Mammary epithelial cell (primary cell): ENCODE measurements at places on chromosomes 5 and 9. TPM values are rescaled to one million over a fixed set of nuclear protein-coding genes. Genes with fewer than 3 reads are reported as not detected.

The SLC46A2 gene
- total RNA-seq: not detected

DNA sequence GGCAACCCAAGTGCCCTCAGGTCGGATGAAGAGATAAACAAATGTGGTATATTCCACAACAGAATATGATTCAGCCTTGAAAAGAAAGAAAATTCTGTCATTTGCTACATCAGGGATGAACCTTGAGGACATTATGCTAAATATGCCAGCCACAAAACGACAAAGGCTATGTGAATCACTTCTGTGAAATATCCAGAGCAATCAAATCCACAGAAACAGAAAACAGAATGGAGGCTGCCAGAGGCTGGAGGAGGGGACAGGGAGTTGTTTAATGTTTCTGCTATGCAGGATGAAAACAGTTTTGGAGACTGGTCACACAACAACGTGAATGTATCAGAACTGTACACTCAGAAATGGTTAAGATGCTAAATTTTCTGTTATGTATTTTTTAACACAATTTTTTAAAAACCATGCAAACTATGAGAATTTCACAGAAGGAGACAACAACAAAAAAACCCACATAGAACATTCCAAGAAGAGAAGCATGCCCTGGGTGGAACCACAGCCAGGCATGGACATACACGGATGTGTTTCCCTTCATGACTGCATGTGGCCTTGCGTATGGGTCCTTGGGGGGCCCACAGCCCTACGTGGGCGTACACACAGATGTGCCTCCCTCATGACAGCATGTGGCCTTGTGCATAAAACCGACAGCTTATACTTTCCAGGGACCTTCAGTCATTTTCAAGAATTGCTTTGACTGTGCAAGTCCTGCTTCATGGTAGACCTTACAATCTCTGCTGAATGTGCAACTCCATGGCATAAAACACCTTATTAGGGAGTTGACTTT, 146.7 kb downstream of the ROR2 start:
- DNase-seq: no peak

GRCh38 chr9:114114364-114114763, 15.3 kb upstream of the KIF12 start:
- DNase-seq: no peak

- DNase-seq: no peak
Measured at GRCh38 chr5:164053123-164053522, 547.7 kb downstream of the MAT2B start.

DNA sequence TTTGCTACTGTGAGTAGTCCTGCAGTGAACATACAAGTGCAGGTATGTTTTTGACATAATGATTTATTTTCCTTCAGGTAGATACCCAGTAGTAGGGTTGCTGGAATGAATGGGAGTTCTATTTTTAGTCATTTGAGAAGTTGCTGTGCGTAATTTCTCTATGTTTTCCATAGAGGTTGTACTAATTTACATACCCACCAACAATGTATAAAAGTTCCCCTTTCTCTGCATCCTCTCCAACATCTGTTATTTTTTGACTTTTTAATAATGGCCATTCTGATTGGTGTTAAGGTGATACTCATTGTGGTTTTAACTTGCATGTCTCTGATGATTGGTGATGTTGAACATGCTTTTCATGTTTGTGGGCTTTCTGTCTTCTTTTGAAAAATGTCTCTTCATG, 64.7 kb upstream of the CTSL start:
- no peak for DNase-seq

DNA sequence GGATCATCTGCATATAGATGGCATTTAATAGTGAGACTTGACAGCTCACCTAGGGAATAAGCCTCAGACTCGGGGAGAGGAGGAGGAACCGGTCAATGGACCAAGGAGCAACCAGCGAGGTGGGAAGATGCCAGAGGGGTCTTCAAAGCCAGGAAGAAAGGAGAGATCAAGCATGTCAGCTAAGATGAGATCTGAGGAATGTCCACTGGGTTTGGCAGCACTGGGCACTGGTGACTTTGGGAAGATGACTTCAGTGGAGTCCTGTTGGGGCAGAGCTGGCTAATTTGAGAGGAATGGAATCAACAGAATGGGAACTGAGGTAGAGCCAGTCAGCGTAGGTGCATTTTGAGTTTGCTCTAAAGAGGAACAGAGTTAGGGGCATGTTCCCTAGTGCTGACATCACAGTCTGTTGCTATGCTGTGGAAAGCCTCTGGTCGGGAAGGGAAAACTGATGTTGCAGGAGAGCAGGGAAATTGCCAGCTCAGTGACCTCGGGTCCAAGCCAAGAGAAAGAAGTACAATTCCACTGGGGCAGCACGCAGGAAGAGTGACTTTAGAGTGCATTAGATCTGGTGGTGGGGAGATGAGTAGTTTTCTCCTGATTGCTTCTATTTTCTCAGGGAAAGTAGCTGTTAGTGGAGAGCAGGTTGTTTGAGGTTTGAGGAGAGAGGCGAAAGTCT, 56.9 kb downstream of the ZNF618 start:
- DNase-seq: no peak

GRCh38 chr5:13985731-13986418, 41.4 kb upstream of the DNAH5 start:
- DNase-seq: peak; percentile 74

The TNFSF15 gene
- total RNA-seq: 1.3 TPM

The SPINK13 gene
- not detected for total RNA-seq

The PDE8B gene
- not detected in 2 replicates for total RNA-seq

- no peak for DNase-seq
Measured at GRCh38 chr9:137189297-137190295, 1.1 kb downstream of the SSNA1 start.

The RBM27 gene
- total RNA-seq: 18.4 and 19.4 TPM in 2 replicates

GRCh38 chr5:72667708-72668107, 148.8 kb upstream of the TNPO1 start:
- peak; percentile 82 for DNase-seq

The ESM1 gene
- total RNA-seq: not detected

The TMEM215 gene
- total RNA-seq: not detected

GRCh38 chr9:19931098-19931890, 142.5 kb upstream of the SLC24A2 start:
- no peak for DNase-seq

The HAVCR1 gene
- not detected for total RNA-seq

DNA sequence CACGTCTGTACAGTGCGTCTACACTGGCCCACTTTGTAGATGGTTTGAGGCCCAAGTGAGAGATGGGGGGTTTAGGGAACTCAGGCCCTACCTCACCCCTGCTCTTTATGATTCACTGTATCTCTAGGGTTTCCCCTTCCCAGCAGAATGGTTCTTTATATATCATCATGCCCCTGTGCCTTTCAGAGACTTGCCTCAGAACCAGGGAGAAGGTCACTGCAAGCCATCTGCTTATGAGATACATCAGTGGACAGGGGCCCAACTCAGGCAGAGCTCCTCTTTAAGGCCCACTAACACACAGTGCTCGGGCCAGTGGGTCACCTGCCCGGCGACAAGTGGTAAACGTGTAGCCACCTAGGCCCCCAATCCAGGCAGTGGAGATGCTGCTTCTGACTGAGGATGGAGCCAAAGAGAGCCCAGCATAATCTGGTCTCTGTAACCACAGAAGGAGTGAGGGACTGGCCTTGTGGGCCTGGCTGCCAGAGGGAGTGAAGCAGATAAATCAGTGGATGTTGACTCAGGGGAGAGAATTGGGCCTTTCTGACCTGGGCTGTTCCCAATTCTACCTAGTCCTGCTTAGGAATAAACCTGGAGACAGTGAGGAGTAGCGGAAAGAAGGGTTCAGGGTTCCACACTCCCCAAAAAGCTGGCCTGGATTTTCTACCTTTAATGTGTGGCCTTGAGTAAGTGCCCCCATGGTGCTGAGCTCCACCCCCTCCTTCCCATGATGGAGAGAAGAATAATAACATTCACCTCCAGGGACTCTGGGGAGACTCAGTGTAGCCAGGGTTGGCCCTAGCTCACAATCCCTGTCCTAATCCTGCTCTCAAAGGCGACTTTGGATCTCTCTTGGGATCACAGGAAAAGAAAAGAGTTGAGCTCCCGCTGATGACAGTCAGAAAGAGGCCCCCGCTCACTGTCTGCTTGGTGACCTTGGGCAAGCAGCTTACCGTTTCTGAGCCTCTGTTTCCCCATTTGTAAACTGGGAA, 2.8 kb upstream of the DUSP1 start:
- peak; percentile 24 for DNase-seq

The FCHO2 gene
- total RNA-seq: 15.5 TPM

The NIPBL gene
- 41.7 and 46.5 TPM in 2 replicates for total RNA-seq

The CEL gene
- 0.50 TPM for total RNA-seq

DNA sequence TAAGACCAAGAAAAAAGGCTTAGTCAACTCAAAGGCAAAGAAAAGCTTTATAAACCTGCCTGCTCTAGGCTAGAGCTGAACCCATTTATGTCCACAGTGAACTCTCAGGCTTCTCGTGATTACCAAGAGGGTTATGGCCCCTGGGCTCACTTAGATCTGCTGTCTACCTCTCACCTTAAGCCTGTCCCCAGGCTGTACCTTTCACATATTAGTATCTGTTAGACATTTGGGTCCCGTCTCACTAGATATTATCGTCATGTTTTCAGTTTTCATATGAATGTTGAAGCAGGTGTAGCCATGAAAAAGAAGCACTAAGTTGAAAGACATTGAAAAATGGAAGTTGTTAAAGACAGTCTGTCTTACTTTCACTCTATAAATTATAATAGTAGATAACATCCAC, 75.2 kb upstream of the COX7C start:
- DNase-seq: no peak

The ARHGEF28 gene
- 74.0 TPM for total RNA-seq

The DRD1 gene
- total RNA-seq: not detected

The PTGER4 gene
- total RNA-seq: 13.2 TPM

The POLR3G gene
- 9.9 and 10.2 TPM in 2 replicates for total RNA-seq

The EFNA5 gene
- 27.8 TPM for total RNA-seq

The PDE6A gene
- total RNA-seq: 0.07 TPM in 1 of 2 replicates, not detected in the other

- no peak for DNase-seq
Measured at GRCh38 chr9:110777876-110778215, 109.3 kb downstream of the MUSK start.

The CCNG1 gene
- 97.6 and 117 TPM in 2 replicates for total RNA-seq

GRCh38 chr5:29079771-29080170, 2041.4 kb upstream of the CDH9 start:
- DNase-seq: no peak

The B4GALT1 gene
- total RNA-seq: 112 and 135 TPM in 2 replicates

DNA sequence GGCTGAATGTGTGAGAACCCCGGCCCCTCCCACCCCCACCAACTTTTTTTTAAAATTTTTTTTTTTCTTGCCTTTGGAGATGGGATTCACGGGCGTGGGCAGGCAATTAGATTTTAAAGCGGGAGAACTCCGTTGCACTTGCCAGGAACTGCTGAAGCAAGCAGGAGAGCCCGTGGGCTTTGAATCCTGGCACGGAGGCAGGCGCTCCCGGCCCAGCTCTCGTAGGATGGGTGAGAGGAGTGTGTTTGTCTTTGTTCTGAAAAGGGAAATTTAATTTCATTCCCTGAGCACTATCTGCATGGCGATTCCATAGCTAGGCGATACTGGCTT, 54.3 kb upstream of the BOD1 start:
- no peak for DNase-seq

- no peak for DNase-seq
Measured at GRCh38 chr9:93308676-93309075, 124.7 kb downstream of the WNK2 start.

DNA sequence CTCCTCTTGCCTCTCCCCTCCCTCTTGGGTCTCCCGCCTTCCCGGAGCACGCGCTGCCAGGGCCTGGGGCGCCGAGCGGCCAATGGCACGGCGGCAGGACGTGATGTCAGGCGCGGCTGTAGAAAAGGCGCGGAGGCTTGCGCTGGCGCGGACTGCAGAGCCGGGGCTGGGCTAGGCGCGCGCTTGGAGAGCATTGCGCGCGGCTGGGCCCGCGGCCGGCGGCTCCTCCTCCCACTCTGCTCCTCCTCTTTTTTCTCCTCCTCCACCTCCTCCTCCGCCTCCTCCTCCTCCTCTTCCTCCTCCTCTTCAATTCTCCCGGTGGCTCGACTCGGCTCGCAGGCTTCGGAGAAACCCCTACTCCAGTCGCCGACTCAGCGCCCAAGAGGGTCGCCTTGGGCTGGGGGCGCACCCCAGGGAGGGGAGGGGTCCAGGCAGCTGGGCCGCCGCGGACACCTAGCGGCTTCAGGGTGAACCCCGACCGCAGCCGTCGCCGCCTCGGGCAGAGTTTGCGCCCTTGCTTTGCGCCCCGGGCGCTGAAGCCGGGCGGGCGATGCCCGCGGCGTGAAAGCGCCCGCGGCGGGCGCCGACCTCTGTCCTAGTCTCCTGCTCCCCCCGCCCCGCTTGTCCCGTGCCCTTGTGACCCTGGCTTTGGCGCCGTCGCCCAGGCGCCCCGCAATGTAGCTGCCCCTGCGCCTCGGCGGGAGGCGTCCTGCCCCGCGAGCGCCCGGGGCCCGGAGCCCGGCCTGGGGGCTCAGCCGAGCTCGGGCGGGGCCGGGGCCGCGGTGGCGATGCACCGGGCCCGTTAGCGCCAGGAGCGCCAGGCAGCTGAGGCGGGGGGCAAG, at the start of gene LHX2:
LHX2 (plus strand) TSS at position 309 of the 842 bp plus-strand sequence. CDS start 581 bp downstream, outside the sequence.
- peak; percentile 68 for DNase-seq

- peak; percentile 68 for DNase-seq
Measured at GRCh38 chr9:116238225-116238624, 84.6 kb downstream of the PAPPA start.

- no peak for DNase-seq
Measured at GRCh38 chr5:51203598-51203997, 179.7 kb upstream of the ISL1 start.

The RAB3C gene
- not detected for total RNA-seq

DNA sequence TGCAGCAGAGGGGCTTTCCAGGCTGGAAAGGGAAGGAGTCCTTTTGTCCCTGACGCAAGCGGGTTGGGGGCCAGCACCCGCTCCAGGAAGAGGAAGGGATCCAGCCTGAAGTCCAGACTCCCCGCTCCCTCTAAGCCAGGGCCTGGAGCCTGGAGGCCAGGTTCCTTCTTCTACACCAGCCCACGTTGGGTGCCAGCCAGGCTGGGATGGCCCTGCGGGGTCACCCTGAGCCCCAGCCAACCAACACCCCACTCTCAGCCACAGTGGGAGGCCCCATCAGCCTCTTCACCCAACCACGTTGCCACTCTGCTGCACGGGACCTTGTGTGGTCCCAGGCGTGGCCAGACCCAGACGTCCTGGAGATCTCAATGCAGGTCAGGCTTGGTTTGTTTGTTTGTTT, 970 bp upstream of the FUT7 start:
- DNase-seq: no peak

- peak; percentile 12 for DNase-seq
Measured at GRCh38 chr5:164191240-164191639, 685.8 kb downstream of the MAT2B start.

DNA sequence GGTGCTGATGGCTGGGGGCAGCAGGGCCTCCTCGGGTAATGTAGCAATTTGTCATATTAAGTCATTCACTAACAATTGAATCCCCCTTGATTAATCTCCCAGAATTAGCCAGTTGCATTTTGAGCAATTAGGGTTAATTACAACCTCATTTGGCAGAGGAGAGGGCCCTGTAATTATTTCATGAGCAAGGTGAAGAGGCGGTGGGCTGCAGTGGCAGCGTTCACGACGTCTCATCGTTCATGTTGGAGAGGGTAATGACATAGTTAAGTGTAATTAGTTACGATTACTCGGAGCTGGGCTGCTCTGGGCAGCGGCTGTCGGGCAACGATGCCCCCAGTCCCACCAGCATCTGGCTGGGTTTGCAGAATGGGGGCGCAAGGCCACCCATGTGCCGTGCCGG, 46.0 kb downstream of the NEK6 start:
- no peak for DNase-seq

GRCh38 chr5:68315679-68316271, 100.2 kb downstream of the PIK3R1 start:
- DNase-seq: peak; percentile 76

- DNase-seq: no peak
Measured at GRCh38 chr9:27368316-27368985, 71.5 kb upstream of the EQTN start.

- no peak for DNase-seq
Measured at GRCh38 chr9:132908635-132909034, 29.9 kb downstream of the SPACA9 start.

GRCh38 chr5:57850109-57850508, 367.5 kb upstream of the ACTBL2 start:
- DNase-seq: no peak
